ENCODE measurements at places on chromosomes 2 and 18.

DNA sequence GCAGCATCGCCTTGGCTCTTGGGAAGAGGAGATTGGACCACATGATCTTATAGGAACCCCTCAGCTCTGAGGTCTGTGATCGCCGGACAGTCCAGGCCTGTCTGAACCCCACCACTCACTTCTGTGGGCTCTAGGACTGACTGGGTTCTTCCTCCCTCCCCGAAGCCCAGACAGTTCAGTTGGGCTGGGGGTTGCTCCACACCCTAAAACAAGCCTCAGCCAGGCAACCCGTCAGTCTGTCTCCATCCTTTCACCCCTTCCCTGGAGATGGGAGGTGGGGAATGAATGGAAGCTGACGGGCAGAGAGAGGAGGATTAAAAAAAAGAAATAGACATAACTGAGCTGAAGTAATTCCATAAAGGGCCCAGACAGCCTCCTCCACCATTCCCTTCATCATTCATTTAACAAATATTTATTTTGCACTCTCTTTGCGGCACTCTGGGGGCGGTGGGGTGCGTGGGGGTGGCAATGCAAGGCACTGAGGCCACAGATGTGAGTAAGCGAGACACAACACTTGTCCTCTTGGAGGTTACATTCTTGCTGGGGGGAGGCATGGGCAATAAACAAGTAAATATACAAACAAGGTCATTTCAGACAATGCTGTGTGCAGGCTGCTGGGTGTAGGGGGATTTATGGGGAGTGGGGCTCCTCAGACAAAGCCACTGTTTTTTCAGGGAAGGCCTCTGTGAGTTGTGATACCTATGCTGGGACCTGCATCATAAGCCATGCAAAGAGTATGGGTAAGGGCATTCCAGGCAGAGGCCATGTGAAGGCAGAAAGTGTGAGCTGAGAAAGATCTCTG, 12.9 kb downstream of the WNT10A start:
- DNase-seq, result no peak

GRCh38 chr18:32021756-32022564, 3.3 kb downstream of the RNF125 start:
- DNase-seq, result no peak

GRCh38 chr18:63286926-63287325, 32.6 kb downstream of the BCL2 start:
- DNase-seq, result no peak

- no peak for DNase-seq
These were observed 8.9 kb downstream of the ADAM23 start for GRCh38 chr2:206452242-206452641.

- DNase-seq, result no peak
These were observed 156.1 kb upstream of the SRD5A2 start for GRCh38 chr2:31736695-31737454.

- DNase-seq, result no peak
These were observed 9.3 kb upstream of the VWC2L start for GRCh38 chr2:214401580-214401979.

DNA sequence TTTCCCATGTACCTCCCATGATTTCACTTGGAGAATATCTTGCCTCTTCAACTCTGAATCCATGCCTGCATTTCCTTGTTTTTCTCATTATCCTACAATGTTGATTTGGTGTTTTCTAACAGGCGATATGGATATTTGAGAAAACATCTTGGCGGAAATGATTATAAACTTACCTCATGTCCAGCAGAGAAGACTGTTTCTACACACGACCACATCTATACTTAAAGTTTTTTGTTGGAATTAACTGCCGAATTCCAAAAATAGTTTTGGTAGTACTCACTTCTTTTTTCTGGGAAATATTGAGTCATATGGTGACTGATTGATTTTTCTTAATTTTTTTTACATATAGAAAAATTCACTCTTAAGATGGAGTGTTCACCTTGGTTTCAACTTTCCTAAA, 41.4 kb upstream of the TMEFF2 start:
- DNase-seq, result no peak

GRCh38 chr2:36425608-36426355, 70.2 kb downstream of the CRIM1 start:
- DNase-seq, result no peak

DNA sequence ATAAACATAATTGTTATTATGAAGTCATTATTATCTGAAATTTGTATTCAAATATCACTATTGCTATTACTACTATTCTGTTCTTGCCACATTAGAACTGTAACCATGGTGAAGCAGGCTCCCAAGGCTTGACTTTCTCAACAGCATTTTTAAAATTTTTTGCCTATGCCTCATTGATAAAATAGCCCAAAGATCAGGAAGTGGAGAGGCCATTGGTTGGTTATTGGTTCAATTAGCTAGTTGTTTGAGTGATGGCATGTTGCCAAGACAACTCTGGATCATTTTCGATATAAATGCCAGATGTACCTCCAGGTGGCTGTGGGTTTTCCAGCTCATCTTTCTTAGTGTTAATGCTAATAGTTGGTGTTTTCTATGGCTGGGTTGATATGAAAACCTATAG, 513.5 kb downstream of the TRIB2 start:
- DNase-seq, result no peak

DNA sequence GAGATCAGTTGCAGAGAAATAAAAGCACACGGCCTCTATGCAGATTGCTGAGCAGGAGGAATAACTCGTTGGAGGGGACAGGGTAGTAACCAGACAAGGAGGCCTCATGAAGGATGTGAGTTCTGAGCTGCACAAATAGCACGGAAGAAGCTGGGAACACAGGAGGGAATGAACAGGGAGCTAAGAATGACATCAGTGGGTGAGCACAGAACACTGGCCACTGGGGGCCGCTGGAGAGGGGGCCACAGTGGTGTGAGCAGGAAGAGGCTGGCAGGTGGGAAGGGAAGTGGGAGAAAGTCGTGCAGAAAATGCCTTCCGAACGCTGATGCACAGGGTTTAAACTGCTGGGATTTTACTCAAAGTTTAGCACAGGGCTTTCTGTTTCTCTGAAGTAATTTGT, 61.0 kb downstream of the ZAP70 start:
- DNase-seq, result no peak
